Eye (tissue), 1 donor: ENCODE measurements at places on chromosomes 16 and 17.

DNA sequence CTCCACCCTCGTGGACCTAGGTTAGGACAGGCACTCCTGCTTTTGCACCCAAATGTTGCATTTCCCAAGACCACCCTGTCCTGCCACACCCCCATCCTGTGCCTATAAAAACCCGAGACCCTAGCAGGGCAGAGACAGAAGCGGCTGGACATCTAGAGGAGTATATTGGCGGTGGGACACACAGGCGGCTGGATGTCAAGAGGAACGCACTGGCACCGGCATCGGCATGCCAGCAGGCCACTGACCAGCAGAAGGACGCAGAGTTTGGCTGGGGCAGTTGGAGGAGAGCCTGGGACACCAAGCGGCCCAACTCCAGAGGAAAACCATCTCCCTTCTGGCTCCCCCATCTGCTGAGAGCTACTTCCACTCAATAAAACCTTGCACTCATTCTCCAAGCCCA, 14.7 kb upstream of the WFIKKN2 start:
- DNase-seq = no peak

DNA sequence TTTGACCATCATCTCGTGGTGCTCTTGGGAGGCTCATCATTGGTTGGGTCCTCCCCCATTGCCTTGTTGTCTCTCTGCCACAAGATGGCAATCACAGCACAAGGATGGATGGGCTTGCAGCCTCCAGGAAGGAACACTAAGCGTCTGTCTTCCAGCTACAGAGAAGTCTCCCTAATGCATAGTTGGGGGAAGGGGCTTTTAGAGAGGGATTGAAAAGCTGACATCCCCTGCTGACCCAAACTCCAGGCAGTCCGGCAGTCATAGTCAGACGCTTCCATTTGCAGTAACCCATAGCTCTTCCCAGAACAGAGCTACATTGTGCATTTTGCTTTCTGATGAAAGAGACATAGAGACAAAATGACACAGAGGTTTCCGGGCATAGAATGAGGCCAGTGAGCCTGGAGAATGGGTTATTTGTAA, 111.4 kb downstream of the UTP18 start:
- peak; percentile 85 for DNase-seq

GRCh38 chr17:17682293-17682736, 1.1 kb downstream of the RAI1 start:
- DNase-seq = peak; percentile 74

DNA sequence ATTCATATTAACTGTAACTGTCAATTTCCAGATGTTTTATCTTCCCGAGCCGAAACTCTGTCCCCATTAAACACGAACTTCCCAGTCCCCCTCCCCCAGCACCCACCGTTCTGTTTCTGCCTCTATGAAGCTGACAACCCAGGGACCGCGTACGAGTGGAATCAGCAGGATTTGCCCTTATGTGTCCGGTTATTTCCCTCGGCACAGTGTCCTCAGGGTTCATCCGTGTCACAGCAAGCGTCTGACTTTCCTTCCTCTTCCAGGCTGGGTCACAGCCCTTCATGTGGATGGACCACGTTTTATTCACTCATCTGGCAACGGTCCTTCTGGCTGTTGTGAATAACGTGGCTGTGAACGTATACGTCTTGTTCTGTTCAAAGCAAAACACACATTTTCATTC, 31.3 kb downstream of the METRNL start:
- DNase-seq = peak; percentile 37

GRCh38 chr17:278676-279059, 73.9 kb downstream of the RPH3AL start:
- no peak for DNase-seq

- DNase-seq = no peak
Observed at GRCh38 chr17:17177176-17177575, 29.0 kb downstream of the PLD6 start.

GRCh38 chr17:79650861-79651260, 40.0 kb upstream of the RBFOX3 start:
- DNase-seq = no peak

GRCh38 chr17:11565591-11565990, 32.7 kb upstream of the DNAH9 start:
- DNase-seq = no peak

DNA sequence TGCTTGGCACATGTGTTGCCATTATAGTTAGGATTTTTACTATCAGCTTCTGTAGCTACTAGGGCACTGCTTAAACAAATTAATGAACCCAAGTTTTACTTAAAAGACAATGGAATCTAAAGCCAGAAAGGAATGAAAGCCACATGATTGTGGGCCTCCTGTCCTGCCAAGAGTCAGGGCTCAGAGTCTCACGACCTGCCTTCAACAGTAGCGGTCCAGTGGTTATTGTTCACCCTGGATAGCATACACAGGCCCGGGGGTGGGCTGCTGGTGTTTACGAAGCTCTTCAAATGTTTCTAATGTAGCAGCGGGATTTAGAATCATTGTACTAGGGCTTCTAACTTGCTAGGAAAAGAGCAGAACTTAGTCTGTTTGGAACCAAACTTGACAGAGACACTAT, 7.8 kb downstream of the GABARAPL2 start:
- DNase-seq = no peak

GRCh38 chr16:8493972-8494371, 96.3 kb downstream of the TMEM114 start:
- peak; percentile 40 for DNase-seq

- DNase-seq = peak; percentile 73
Observed at GRCh38 chr16:12455287-12455798, 348.3 kb downstream of the CPPED1 start.

DNA sequence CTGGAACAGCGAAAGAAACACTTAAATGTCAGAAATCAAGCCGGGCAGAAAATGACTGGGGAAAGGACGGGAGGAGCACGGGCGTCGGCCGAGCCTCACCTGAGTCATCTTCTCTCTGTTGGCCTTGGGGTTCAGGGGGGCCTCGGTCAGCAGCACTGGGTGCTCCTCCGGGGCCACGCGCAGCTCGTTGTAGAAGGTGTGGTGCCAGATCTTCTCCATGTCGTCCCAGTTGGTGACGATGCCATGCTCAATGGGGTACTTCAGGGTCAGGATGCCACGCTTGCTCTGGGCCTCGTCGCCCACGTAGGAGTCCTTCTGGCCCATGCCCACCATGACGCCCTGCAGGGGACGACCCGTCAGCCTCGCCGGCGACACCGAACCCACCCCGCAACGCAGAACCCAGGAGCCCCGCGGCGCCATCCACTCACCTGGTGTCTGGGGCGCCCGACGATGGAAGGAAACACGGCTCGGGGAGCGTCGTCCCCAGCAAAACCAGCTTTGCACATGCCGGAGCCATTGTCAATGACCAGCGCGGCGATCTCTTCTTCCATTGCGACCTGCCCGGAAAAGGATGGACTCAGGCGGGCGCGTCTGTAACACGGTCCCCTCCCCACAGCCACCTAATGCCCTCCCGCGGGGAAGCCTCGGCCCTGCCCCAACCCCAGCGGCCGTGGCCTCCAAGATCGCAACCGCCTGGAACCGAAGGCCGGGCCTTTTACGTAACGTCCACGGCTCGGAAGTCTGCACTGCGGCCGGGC, 616 bp downstream of the ACTG1 start:
- DNase-seq = no peak

GRCh38 chr17:60712675-60713074, 35.0 kb downstream of the BCAS3 start:
- DNase-seq = no peak

DNA sequence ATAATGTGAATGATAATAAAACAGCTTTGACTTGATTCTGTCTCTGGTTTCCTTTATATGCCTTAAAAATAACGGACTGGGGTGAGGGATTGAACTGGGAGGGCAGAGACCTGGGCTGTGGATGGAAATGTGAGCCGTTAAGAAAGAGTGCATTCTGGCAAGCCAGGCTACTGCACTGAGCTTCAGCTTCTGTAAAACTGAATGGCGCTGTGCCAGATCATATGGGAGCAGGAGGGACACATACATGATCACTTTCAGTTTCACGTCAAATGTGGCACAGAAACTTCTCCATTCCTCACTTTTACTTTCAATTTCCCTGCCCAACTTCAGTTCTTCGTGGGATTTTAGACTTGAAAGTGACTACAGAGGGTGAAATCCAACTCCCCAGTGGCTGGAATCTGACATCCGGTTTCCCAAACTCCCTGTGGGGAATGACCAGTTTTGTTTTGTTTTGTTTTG, 1.1 kb downstream of the MT2A start:
- DNase-seq = peak; percentile 75

GRCh38 chr17:5772720-5773119, 188.4 kb upstream of the NLRP1 start:
- DNase-seq = no peak

GRCh38 chr17:62611292-62611691, 16.2 kb upstream of the MRC2 start:
- no peak for DNase-seq

GRCh38 chr17:21453144-21453898, 77.2 kb downstream of the KCNJ12 start:
- peak; percentile 70 for DNase-seq

DNA sequence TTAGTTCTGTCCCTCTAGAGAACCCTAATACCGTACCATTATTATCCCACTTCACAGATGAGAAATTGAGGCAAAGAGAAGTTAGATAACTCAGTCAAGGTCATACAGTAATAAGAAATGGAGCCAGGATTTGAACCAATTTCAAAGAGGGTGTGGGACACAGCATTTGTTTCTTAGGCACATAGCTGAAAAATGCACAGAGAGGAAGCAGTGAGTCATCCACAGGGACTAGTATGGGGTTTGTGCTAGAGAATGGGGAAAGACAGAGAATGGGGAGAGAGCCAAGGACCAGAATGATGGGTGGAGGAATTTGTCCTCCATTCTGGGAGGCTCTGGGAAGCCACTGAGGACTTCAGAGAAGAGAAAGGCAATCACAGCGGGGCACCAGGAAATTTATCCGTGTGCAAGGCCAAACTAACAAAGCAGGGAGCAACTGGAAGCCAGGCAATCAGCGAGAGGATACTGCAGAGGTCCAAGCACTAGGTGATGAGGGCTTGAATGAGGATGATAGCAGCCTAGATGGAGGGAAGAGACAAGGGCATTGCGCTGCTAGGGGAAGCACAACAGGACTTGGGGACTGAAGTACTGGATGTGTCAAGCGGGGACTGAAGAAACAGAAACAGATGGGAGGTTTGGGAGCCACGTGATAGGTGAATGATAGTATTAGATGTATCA, 78.1 kb upstream of the ZFHX3 start:
- no peak for DNase-seq

DNA sequence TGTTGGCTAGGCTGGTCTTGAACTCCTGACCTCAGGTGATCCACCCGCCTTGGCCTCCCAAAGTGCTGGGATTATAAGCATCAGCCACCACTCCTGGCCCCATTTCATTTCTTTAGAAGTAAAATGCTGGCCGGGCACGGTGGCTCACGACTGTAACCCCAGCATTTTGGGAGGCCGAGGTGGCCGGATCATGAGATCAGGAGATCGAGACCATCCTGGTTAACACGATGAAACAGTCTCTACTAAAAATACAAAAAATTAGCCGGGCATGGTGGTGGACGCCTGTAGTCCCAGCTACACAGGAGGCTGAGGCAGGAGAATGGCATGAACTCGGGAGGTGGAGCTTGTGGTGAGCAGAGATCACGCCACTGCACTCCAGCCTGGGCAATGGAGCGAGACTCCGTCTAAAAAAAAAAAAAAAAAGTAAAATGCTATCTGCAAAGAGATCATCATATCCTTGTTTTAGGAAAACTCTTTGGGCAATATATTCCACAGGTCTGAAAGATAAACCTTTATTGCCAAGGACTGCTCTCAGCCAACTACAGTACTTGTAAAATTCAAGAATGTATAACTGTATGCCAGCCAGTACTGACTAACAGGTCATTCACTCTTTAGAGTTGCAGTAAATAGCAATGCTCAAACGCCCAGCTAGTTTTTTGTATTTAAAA, 3.8 kb downstream of the GJC1 start:
- DNase-seq = no peak

- DNase-seq = no peak
Observed at GRCh38 chr16:57023541-57024249, 34.3 kb downstream of the NLRC5 start.

GRCh38 chr16:69093974-69094373, 11.5 kb upstream of the HAS3 start:
- DNase-seq = no peak

GRCh38 chr17:42181851-42182207, 887 bp upstream of the KCNH4 start:
- no peak for DNase-seq

DNA sequence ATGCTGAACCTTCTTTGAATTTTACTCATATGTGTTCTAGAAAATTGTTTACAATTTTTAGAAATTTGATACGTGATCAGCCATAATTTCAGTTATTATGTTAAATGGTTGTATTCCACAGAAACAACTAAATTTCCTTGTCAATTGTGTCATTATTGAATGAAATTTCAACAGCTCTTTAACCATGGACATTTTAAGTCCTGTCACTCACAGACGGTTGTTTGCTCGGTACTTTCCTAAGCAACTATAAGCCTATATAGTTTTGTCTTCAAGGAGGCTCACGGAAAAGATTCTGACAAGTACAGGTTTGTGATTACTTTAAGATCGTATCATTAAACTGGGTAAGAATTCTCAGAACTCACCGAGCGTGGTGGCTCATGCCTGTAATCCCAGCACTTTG, 31.8 kb downstream of the SLC39A11 start:
- DNase-seq = no peak

DNA sequence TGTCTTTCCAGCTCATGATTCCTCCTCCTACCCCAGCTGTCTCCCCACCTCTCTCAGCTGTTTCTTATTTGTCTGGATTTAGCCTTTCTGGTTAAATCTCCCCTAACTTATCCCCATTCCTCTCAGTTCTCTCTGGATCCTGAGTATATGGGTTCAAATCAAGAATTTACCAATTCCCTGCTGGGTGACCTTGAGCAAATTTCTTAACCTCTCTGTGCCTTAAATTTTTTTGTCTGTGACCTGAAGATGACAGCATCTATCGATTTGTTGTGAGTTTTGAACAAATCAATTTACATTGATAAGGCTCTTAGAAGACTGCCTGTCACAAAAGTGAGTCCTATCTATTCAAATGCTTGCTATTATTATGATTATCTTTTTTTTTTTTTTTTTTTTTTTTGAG, 2.0 kb upstream of the KCNG4 start:
- no peak for DNase-seq

GRCh38 chr17:79760197-79760906, 17.6 kb upstream of the CBX2 start:
- DNase-seq = no peak

GRCh38 chr16:440627-441026, 15.2 kb downstream of the RAB11FIP3 start:
- no peak for DNase-seq
